Immature natural killer cell (primary cell): ENCODE measurements at places on chromosomes 7 and 10.

- no peak for DNase-seq
Measured at GRCh38 chr10:61039868-61040267, 95.9 kb upstream of the RHOBTB1 start.

DNA sequence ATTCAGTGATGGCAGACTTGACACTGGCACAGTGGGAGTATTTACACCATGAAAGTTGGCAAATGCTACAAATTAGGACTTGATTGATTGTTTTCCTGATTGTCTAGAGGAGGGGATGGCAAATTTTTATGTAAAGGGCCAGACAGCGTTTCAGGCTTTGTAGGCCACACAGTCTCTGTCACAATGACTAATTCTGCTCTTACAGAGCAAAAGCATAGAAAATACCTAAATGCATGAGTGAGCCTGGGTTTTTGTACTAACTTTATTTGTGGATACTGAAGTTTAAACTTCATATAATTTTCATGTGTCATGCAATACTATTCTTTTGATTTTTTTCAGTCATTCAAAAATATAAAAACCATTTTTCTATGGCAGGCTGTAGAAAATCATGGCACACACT is 9.0 kb upstream of the ARMS2 start:
- no peak for DNase-seq

DNA sequence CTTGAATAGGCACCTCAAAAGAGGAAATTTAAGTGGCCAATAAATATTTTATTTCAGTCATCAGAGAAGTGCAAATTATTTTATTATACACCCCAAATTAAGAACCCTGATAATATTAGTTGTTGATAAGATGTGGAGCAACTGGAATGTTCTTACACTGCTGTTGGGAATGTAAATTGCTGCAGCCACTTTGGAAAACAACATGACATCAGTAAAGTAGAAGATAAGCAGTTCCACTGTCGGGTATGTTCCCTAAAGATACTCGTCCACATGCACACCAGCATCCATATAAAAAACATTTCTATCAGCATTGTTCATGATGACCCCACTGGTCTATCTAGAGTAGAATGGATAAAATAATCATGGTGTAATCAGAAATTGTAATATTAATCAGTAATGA is 46.5 kb downstream of the VCL start:
- no peak for DNase-seq

GRCh38 chr7:127911968-127912511 is 119.2 kb downstream of the LRRC4 start:
- no peak for DNase-seq

GRCh38 chr7:100612730-100613390 is 520 bp downstream of the MOSPD3 start:
- DNase-seq: no peak

DNA sequence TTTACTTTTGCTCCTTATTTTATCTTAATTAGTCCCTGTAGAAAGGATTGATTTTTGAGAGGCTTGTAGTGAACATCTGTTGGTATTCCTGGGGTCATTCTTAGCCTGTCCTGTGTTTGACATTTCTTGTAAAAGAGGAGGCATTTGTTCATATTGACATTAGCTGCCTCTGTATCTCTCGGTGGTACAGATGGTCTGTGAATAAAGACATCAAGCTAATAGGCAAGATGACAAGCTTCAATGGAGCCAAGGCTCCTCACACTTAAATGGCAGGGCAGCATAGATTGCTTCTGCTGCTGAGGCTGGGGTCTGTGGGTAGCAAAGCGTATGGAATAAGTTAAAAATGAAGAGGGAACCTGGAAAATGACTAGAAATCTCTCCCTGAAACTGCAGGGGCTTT is 687.6 kb downstream of the LRMDA start:
- DNase-seq: no peak

DNA sequence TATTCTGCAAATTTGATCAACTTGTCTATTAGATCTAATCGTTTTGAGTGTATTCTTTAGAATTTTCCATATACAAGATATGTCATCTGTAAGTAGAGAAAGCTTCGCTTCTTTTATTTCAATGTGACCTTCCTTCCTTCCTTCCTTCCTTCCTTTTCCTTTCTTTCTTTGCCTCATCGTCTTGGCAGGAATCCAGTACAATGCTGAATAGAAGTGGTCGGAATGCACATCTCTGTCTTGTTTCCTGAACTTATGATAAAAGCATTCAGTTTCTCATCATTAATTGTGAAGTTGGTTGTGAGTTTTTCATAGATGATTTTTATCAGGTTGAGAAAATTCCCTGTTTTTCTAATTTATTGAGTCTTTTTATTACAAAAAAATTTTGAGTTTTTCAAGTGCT is 300.7 kb upstream of the ZNF32 start:
- no peak for DNase-seq

DNA sequence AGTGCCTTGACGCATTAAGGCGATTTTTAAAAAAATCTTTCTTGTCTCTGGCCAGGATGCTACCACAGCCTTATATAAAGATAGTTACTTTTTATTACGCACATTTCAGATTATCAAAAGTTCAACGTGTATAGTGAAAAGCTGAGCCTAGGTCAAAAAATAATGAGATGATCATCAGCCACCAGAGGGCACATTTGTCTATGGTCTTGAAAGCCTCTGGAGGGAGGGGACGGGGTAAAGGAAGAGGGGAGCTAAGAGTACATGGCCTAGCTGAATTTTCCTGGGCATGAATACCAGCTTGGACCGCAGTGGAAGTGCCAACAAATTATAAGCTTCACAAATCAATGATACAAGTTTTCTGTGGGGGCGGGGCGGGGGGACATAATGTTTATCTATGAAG is 285.9 kb upstream of the SMIM30 start:
- no peak for DNase-seq

- no peak for DNase-seq
Measured at GRCh38 chr10:22737587-22737986, 23.2 kb upstream of the PIP4K2A start.

GRCh38 chr10:125089469-125089868 is 70.9 kb downstream of the CTBP2 start:
- DNase-seq: no peak

DNA sequence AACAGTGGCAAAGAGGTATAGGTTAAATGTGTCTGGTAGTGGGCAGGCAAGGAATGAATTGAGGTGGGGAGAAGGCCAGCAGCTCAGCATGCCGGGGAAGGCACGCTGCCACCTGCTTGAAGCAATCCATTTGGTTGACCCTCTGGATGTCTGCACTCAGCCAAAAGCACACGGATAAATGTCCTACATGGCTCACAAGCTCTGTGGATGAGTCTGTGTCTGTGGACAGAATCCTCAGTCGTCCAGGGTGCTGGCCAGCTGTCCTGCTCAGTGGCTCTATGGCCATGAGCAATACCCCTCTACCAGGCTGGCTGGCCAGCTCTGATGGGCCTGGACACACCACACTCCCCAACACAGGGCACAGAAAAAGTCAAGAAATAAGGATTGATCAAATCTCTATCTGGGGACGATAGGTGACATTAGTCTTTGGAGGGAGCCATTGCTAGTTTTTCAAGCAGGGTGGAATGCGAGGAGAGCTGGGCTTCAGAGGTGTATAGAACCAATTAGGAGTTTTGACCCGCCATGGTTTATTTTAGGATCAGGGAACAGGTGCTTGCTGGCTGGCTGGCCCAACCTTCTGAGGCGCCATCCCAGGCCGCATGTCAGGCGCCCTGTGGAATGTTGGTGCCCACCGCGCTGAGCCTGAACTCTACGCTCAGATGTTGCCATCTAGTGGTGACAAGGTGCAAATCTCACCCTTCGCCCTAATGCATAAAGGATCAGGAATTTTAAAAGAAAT is 493.4 kb downstream of the TNS3 start:
- peak; percentile 27 for DNase-seq

DNA sequence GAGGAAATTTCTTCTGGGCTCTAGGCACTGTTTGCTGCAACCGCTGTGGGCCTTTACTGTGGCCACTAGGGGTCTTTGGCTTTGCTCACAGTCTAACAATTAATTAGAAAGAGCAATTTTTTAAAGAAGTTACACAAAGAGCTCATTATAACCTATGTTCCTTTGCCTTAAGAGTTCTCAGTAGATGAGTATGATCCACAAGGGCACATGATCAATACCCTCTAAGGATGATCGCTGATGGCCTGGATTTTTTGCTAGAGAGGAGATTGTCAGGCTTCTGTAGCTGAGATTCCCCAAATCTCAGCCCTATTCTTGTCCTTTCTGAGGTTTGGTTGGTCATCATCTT is 80.8 kb upstream of the RHOBTB1 start:
- no peak for DNase-seq

- DNase-seq: no peak
Measured at GRCh38 chr7:47382200-47382599, 199.7 kb downstream of the TNS3 start.

DNA sequence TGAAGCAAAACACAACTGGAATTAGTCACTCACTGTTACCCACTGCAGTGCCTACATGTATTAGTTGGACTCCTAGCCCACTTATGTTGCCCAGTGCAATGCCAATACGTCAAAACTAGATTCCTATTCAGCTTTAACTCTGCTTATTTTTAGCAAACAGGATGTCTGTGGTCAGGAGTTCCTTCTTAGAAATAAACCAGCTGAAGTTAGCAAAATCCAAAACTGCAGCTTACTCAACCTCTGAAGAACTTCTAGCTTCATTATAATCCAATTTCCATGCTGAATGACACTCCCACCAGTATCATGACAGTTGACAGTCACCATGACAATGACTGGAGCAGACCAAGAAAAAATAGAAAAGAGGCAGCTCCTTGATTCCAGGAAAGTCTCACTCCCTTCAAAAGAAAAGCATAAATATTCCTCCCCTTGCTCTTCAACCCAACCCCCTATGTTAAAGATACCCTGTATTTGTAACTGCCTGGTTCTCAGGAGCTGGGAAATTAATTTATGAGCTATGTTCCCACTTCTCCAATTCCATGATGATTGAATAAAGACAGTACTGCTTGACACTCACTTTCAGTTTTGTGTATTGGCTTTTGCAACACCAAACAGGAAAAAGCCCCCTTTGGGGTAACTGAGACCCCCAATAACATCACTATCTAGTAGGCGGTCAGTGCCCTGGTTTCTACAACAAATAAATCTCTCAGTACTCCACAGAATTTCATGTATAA is 327.4 kb downstream of the SORCS1 start:
- peak; percentile 11 for DNase-seq

GRCh38 chr7:30613366-30614325 is 19.0 kb downstream of the GARS1 start:
- no peak for DNase-seq

DNA sequence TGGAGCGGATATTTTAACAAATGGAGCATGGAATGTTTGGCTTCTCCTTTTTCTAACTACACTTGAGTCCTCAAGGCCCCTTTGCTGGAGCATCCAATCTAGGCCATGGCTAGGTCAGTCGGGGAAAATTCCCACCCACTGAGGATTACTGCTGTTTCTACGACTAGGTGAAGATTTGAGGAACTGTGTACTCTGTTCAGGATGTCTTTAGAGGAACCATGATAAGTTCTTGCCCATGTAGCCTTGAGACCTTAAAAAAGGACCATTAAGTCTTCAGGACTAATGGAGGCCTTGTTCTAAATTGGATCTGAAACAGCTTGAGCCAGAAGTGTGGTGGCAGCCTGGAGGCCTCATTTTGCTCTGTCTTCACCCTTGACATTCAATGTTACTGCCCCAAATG is 6.2 kb downstream of the AGK start:
- DNase-seq: no peak

- no peak for DNase-seq
Measured at GRCh38 chr7:128054511-128054910, 23.3 kb upstream of the LRRC4 start.

DNA sequence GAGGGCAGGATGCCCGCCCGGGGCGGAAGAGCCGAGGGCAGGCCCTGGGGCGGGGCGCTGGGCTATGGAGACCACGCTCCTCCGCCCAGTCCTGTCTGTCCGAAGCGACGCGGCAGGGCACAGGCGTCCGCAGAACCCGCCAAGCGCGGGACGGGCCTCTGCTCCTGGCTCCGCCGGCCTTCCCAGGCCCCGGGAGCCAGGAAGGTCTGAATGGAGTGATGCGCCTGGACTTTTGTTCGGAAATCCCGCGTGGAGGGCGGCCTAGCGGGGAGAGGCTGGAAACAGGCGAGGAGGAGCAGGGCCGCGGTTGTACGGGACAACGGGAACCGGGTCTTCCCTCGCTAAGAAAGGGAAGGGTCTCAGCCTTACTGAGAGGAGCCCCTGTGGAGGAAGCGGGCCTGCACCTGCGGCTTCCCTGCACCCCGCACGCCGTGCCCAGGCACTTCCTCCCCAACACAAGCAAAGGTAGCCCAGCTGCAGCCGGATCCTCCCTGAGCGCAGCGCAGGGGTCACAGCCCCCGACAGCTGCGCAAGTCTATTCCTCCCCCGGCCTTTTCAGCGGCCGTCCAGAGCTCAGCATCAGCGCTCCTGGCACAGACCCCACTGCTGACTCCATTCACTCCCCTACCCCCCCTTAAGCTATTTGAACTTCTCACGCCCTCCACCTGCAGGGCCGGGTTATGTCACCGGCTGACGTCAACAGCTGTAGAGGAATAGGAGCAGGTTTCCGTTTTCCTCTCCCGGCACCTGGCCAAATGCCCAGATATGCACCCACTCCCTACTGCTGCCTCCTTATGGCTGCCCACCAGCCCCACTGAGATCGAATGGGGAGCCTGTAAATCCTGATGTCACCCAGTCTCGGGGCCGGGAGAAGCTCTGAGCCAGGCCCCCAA is 143.2 kb upstream of the RET start:
- no peak for DNase-seq

DNA sequence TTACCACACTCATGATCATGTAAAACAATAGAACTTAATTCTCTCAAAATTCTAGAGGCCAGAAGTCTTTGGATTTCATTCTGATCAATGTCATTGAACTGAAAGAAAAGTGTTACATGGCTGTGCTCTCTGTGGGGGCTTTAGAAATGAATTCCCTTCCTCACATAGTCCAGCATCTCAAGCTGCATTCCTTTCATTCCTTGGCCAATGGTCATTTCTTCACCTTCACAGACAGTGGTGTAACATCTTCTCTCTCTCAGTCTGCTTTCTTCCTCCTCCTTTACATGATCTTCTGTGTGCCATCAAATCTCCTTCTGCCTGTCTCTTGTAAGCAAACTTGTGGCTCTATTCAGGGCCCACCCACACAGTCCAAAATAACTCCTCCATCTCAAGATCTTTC is 735.3 kb downstream of the SUGCT start:
- DNase-seq: no peak

DNA sequence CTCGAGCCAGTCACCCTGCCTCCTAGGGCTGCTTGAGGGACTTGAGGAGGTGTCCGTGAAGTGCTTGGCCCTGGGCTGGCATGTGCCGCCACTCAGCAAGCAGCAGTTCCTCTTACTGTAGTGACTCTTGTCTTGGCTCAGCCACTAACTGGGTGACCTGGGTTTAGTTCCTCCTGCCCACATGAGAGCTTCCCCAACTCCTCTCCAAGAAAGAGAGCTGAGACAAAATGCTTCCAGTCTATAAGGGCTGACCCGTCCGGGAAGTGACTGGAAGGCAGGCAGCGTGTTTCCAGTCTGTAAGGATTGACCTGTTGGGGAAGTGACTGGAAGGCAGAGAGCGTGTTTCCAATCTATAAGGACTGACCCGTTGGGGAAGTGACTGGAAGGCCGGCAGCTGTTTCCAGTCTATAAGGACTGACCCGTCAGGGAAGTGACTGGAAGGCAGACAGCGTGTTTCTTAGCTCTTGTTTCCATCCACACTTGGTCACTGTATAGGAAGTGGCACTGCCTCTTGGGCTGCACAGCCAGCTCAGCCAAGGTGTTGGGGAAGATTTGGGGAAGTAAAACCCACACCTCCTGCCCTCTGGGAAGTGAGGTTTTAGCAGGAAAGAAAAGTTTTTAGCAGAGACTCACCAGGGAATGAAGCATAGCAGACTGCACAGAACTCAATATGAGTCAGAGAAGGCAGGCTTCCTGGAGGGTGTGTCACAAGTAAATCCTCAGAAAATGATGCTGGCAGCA is 53.3 kb upstream of the PPIF start:
- no peak for DNase-seq

- no peak for DNase-seq
Measured at GRCh38 chr10:96719200-96719599, 1.1 kb downstream of the PIK3AP1 start.
